ENCODE measurements at places on chromosomes 12 and 14.
A peak's percentile ranks its signal among the peaks of the same experiment; 100 is the strongest.

DNA sequence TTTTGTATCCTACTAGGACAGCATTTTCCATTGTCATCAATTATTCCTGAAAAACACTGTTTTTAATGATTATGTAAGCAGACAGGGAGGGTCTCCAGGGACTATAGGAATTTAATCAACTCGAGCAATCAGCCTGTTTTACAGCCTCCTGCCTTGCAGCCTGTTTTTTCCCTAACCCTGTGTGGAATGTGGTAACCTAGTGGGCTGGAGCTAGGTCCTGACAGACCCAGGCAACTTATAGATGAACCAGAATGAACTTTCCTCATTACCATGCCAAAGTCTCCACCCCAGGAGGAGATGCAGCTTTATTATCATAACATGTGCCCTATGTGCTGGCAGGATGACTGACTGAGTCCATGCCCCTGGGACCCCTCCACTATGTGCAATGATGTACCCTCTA is 375.1 kb downstream of the BMP4 start:
- no peak for DNase-seq

DNA sequence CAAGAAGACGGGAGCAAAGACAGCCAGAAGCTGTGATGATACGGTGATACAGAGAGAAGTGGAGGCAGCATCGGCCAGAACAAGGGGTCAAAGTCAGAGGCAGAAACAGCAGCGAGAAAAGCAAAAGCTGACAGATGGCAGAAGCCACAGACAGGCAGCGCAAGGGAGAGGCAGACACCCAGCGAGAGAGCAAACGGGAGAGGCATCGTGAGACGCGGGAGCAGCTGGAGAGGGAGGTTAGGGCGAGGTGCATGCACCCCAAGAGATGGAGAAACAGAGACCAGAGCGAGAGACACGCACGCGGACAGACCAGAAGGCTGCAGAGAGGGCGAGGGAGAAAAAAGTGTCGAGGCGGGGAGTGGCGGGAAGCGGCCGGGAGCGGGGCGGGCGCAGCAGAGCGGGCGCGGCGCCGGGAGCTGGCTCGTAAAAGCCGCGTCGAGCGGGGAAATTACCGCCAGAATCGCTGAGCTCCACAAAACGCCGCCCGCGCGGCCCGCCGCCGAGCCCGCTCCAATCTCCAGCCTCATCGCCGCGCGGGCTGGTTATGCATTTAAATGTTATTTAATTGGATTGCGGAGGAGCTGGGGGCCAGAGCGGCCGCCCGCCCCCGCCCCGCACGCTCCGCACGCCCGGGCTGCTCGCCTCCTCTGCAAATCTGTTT is 15.6 kb downstream of the SMUG1 start:
- DNase-seq: peak; percentile 70

DNA sequence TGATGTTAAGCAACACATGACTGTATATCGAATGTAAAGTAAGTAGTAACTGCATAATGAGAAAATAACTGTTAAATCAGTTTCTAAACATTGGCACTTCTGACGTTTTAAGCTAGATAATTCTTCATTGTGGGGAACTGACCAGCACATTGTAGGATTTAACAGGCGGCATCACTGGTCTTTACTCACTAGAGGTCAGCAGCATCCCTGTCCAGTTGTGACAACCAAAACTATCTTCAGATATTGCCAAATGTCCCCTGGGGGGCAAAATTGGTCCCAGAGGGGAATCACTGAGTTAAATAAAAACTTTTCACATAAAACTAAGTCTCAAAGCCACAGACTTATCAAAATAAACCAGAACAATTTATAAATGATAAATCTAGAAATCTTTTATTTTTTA is 65.3 kb downstream of the BLTP3B start:
- DNase-seq: no peak

- DNase-seq: no peak
These were observed 90.5 kb downstream of the TTC8 start for GRCh38 chr14:88914956-88915355.

DNA sequence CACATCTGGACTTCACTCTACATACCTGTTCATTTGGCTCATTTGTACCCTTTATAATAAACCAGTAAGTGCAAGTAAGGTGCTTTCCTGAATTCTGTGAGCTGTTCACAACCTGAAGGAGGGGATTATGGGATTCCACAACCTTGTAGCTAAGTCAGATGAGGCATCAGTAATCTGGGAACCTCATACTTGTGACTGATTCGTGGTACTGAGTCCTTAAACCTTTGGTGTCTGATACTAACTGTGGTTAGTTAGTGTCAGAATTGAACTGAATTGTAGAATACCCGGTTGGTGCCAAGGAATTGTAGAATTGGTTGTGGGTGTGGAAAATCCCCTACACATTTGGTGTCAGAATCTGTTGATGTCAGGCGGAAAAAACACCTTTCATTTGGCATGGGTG is 83.4 kb downstream of the TMX1 start:
- no peak for DNase-seq

- no peak for DNase-seq
These were observed 357.5 kb upstream of the SFSWAP start for GRCh38 chr12:131353376-131353775.

DNA sequence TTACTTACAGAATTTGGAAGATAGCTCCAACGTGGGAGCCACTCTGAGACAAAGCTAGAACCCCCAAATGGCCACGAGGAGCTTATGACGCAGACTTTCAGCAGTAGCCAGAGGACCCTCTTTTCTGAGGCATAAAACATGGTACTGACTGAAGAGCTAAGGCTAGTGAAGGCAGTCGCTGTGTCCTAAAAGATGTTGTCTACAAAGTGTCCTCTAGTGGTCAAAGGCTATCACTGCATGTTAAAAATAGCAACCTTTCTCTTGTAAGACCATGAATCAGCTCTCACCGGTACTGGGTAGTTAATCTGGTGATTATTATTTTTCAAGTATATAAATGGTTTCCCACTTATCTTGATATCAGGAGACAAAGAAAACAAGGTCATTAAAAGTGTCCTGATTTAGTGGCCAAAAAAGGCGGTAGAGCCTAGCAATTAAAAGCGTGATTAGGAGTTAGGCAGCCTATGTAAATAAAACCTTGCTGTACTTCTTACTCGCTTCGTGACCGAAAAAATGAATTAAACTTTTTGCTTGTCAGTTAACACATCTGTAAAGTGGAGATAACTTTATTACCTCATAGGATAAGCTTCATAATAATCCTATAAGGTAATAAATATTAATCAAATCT is 47.0 kb upstream of the LGR5 start:
- DNase-seq: peak; percentile 79

DNA sequence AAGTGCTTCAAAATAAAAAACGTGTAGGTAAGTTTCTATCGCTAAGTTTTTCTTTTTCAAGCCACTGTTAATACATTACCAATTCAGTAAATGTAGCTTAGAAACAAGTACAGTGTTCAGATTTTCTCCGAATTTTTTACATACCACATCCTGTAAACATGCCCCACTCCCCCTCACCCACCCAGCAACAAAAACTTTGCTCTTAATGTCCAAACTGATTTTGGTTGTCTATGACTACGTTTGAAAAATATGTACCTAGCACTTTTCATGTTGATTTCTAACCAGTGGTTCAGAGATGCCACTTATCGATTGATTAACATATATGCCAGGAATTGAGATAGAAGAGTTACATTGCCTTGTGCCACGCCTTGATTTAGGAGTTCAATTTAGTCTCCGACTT is 663 bp upstream of the LIN7A start:
- DNase-seq: no peak

DNA sequence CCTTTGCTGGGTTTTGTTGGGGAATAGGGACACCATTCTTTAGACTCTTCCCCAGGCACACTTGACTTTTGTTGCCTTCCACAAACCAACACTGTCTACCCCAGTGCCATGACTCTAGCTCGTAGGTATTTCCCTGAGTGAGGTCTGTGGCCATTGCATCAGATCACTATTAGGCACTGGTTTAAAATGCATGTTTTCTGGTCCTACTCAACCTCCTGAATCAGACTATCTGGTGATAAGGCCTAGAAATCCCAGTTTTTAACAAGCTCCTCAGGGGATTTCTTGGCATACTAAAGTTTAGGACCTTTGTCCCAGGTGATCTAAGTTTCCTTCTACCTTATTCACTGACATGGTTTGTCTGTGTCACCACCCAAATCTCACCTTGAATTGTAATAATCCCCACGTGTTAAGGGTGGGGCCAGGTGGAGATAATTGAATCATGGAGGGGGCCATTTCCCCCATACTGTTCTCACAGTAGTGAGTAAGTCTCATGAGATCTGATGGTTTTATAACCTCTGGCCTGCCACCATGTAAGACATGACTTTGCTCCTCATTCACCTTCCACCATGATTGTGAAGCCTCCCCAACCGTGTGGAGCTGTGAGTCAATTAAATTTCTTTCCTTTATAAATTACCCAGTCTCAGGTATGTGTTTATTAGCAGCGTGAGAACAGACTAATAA is 87.8 kb upstream of the PSMC1 start:
- no peak for DNase-seq
